Cortex of kidney (tissue), 1 donor: ENCODE measurements at places on chromosomes 11 and 22.

GRCh38 chr11:215581-216037 lies 8.1 kb downstream of the RIC8A start:
- DNase-seq = no peak

GRCh38 chr11:19557720-19558140 lies 154.9 kb upstream of the NAV2 start:
- DNase-seq = no peak

DNA sequence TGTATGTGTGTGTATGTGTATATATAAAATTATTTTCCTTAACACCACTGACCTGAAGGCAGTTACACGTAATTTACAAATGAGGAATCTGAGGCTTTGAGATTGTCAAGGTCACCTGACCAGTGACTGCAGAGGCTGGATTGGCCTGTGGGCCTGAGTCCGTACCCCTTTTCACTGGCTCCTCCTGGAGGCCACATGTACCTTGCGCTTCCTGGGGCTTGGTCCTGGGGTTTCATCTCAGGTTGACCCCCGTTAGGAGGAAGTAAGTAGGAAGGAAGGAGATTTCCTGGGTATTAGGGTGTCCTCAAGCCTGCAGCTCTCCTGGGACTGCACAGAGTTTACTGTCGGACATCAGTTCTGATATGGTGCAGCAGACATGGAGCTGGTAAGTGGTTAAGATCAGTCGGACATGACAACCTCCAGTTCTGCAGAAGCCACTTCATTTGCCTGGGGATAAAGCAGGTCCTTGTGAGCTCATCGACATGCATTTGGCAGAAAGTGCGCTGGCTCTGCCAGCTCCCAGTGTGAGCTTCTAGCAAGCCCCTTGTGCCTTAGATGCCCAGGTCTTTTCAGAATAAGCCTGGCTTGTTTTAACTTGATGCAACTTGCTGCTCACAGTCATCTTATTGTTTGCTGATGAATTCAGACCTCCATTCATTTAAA lies 36.6 kb downstream of the ST3GAL4 start:
- no peak for DNase-seq

GRCh38 chr11:76763573-76764346 lies 19.4 kb upstream of the TSKU start:
- DNase-seq = no peak

- DNase-seq = no peak
These were observed 1240.1 kb downstream of the LRRC4C start for GRCh38 chr11:40219401-40219800.

- no peak for DNase-seq
These were observed 18.3 kb upstream of the ARL14EP start for GRCh38 chr11:30304620-30305019.

- no peak for DNase-seq
These were observed 136.2 kb upstream of the ZC3H12C start for GRCh38 chr11:109957000-109957399.

DNA sequence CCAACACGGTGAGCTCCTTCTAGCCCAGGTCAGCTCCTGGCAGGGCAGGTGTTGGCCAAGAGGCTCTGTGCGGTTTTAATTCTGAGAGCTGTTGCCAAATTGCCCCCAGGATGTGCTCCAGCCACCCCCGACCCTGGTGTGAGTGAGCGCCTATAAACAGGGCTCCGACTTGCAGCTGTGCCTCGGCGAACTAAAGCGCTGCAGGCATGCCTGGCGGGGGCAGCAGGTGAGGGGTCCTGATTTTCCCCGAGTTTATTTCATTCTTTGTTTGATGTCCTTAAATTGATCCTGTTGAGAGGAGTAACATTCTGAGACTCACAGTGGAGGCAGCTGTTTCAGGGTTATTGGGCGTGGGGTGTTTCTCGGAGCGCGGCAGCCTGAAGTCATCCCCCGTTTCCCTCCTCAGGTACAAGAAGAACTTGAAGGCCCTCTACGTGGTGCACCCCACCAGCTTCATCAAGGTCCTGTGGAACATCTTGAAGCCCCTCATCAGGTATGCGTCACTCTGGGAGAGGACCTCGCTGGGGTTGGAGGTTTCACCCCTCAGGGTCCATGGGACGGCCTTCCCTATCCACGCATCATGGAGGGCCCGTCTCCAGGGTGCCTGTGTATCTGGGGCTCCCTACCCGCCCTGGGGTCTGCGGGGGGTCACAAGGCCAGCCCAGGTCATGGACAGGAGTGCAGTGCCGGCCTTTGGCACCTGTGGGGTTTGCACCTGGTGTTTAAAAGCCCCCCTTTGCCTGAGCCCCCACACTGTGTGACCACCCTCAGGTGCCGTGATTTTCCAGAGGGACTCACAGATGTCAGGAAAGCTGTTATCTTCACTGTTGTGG lies 62.1 kb downstream of the ARHGAP8 start:
- no peak for DNase-seq

GRCh38 chr22:47929646-47930185 lies 1167.3 kb downstream of the TBC1D22A start:
- no peak for DNase-seq

- DNase-seq = no peak
These were observed 238.4 kb upstream of the DDI1 start for GRCh38 chr11:103798026-103798425.

- DNase-seq = no peak
These were observed 88.1 kb downstream of the CCDC34 start for GRCh38 chr11:27274854-27275395.

DNA sequence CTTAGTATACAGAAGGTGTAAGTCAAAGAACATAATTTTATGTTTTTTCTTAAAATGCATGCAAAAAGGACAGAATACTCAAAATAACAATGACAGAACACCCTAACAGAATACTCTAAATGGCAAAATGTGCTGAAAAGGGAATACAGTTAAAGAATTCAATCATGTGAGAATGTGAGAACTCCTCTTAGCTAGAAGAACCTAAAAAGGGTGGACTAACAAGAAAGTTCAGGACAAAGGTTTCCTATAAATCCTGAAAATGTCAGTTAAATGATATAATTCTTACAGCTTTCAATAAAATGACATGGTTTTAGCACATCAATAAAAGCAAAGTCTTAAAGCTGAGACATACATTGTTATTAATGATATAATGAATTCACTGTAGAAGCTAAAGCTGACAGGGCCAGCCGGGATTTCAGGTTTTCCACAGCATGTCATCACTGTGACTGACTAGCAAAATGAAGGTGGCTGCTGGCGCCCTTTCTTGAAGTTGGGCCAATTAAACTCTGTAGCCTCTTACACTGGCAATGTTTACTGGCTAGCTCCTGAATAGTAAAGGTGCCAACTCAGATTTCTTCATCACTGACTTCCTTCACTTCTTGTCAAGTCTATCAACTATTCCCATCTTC lies 244.4 kb downstream of the TTC28 start:
- DNase-seq = no peak

GRCh38 chr11:117606790-117607189 lies 190.2 kb downstream of the DSCAML1 start:
- no peak for DNase-seq

DNA sequence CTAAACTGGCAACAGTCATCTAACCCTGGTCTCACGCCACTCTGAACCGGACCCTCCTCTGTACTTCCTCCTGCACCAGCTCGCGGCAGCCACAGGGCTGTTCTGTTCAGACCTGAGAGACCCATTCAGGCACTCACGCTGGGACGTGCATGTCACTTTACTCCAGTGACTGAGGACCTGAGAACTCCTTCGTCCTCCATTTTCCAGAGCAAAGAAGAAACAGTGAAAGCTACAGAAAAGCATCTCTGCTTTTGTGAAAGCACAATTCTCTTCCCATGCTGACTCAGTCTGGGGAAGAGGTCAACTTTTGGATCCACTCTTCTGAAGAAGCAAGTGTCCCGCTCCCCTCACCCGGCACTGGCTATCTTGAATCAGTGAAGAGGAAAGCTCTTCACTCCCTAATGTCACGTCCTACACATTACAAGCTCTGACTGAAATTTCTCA lies 24.5 kb downstream of the PISD start:
- DNase-seq = no peak

- DNase-seq = no peak
These were observed 1392.4 kb downstream of the TBC1D22A start for GRCh38 chr22:48154943-48155240.

DNA sequence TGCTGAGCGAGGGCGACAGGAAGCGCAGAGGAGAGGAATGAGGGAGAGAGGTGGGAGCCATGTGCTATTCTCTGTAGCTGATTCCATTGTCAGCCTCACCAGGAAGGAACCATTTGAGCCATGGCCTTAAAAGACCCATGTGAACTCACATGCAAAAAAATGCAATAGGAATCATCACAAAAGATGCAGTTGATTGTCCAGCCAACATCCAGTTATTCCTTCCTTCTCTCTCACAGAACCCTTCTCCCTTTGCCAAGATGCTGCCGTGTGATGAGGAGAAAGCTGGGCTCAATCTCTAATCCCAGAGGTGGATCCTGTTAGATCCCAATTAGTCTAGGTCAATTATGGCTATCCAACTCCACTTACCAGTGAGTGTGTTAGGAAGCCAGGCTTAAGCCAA lies 58.2 kb upstream of the RRAS2 start:
- no peak for DNase-seq

DNA sequence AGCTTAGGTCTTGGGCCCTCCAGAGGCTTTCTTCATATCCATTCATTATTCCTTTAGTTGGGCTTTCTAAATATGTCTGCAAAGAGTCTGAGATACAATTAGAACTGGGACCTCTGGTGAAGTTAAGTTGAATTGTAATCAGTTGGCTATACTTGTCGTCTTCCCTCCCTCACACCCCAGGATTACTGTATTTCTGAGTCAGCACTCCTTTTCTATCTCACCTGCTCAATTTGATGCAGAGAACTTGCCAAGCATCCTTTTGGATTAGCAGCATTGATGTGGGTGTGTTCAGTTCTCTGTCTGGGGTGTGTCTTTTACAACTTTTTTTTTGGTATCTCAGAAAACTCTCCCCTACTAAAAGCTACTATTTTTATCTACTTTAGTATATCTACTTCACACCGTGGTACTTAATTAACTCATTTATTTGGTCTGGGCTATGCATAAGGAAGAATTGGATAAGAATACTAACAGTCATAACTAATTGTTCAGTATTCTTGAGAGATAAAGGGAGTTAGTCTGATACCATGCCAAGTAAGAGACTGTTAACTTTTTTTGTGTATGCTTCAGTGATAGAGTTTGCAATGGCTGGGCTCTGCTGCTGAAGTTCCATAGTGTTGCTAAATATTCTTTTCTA lies 15.1 kb downstream of the CTNND1 start:
- DNase-seq = no peak

DNA sequence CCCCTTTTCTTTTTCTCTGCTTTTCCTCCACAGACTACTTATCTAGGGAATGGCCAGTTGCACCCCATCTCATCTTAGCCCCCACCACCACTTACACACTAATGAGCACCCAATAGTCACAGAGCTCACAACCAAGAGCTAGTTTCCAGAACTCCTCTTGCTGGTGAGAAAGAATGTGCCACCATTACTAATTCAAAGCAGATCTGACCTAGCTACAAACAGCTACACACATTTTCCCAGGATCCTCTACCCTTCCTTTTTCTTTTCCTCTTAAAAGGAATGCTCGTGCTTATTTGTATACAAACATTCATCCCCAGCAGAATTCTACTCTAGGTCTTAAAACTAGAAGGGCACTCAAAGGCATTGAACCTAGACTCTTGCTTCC lies 136.8 kb downstream of the CD44 start:
- DNase-seq = no peak

GRCh38 chr22:49303781-49304461 lies 523.8 kb downstream of the BRD1 start:
- DNase-seq = no peak

DNA sequence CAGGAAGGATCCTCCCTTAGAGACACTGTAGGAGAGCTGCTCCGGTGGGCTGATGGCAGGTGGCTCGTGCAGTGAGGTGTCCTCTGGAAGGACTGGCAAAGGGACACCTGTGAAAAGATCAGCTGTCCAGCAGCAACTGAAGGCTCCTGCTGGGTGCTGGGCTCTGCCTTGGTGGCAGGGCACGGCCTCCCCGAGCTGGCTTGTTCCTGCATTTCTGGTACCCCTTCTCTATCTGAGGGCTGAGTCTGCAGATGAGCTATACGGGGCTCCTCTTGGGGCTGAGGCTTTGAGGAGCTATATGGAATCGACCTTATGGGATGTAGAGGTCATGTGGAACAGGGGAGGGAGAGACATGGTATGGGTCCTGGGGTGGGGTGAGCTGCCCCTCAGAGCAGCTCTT lies 875.8 kb downstream of the BRD1 start:
- no peak for DNase-seq

DNA sequence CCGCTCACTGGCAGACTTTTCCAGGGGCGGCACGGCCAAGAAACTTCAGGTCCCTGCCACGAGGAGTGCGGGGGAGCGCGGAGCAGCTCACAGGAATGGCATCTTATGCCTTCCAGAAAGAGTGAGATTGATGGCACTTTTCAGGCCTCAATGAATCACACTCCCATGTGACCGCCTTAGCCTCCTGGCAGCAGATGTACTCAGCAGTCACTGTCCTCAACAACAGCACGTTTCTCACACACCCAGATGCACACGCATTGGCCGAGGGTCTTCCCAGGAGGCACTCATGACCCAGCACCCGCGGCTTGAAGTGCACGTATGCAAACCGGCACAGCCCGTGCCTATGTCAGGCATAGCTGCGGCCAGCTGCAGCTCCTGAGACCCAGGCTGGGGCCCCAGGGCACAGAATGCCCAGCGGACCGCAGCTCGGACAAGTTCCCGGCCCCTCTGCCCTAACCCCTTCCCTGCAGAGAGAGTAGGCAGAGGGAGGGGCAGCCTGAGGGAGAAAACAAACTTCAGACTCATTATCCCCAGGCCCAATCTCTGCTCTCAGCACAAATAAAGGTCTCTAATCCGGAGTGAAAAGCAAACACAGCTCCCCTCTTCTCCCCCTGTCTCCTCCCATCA lies 48.3 kb downstream of the RPUSD4 start:
- DNase-seq = no peak

DNA sequence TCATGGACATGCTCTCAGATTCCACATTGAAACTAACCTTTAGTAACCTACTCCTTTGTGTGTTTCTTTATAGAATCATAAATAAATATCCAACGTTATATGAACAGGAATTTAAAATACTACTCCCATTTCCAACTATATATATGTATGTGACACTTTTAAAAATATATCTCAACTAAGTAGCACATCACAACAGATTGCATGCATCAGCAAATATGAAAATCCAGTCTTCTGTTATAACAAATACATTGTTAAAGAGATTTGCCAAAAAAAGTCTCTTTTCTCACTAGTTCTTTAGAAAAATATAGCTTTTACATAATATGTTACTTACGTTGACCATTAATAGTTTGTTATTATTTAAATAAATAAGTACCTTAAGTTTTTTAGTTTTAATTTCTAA lies 1608.6 kb upstream of the RAG2 start:
- DNase-seq = no peak

GRCh38 chr11:12801976-12802375 lies 127.8 kb downstream of the TEAD1 start:
- DNase-seq = no peak

DNA sequence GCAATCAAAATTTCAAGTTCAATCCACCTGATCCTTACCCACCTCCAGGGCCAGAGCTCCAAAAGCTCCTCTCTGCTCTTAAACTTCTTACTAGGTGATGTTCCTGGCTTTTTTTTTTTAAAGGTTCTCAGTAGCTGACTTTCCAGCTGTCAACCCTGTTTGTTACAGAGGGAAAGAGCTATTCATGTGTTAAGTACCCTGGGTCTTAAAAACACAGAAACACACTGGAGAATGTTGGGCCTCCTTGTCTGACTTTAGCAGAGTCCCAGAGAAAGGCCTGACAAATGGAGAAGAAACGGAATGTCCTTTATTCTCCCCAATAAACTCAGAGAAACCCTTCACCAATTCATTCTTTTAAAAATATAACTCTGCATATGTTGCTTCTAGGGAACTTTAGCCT lies 3.2 kb downstream of the LRRC4C start:
- DNase-seq = no peak
